CD4-positive, alpha-beta memory T cell (primary cell): ENCODE measurements at places on chromosomes 7 and 10.

DNA sequence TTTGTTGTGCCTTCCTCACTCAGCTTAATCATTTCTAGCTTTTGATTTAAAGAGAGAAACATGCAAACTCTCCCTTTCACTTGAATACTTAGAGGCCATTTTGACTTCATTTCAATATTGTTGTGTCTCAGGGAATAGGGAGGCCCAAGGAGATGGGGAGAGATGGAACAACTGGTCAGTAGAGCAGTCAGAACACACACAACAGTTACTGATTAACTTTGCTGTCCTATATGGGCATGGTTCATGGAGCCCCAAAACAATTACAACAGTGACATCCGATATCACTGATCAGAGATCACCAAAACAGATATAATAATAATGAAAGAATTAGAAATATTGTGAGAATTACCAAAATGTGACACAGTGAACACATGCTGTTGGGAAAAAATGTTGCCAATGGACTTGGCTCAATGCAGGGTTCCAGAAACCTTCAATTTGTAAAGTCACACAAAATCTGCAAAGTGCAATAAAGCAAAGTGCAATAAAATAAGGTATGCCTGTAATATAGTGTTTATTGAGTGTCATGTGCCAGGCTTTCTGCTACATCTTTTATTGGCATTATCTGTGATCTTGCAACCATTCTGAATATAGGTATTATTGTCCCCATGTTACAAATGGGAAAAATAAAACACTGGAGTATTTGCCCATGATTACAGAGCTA is 38.2 kb downstream of the CCDC71L start:
- DNase-seq = no peak

GRCh38 chr10:8719971-8720370 is 665.5 kb downstream of the GATA3 start:
- no peak for DNase-seq

DNA sequence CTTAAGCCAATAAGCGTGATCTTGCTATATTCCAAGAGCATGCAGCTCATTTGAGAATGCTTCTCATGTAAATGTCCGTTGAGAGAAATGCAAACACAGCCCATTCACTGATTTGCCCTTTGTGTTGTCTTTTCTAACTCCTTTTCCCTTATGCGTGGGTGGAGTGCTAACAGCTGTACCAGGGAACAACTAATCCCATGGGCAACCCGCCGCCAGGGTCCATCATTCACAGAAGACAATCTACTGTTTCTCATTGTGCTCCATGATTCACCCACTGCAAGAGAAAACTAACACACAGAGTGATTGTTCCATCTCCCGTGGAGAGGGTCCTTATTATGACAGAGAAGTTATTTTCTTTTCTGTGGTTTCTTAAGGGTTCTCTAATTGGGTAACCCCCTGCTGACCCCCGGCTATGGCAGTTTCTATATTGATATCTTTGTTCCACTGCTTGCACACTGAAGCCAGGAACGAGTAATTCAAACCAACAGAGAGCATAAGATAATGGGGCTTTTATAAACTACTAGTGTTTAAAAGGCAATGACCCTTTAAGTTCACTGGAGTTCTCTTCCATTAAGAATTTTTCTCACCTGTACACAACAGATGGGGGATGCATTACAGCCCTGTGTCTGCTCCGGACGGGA is 298.7 kb downstream of the BAMBI start:
- DNase-seq = no peak

GRCh38 chr7:151556592-151556991 is 36.9 kb upstream of the RHEB start:
- no peak for DNase-seq

- DNase-seq = no peak
These were observed 69.8 kb downstream of the ORC5 start for GRCh38 chr7:104137971-104138370.
